ENCODE measurements at places on chromosomes 16 and 17.

- no peak for DNase-seq
Observed at GRCh38 chr17:65953316-65954147, 238.4 kb downstream of the CEP112 start.

GRCh38 chr17:45139533-45139920 is 4.0 kb downstream of the ACBD4 start:
- no peak for DNase-seq

DNA sequence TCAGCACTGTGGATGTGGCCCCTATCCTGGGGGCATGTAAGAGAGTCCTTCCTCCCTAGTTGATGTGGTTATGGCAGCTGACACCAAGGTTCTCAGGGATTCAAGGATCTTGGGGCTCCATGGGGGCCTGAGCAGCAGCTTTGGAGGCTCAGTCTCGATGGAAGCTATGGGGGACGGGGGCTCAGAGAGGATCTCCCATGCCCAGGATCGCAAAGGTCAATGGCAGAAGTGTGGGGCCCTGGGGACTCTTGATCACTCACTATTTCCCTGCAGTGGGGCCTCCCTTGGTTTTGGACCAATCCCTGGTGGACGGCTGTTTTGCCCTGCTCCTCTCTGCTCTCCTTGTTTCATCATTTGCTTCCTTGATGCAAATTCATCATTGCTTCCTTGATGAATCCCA is 885.9 kb downstream of the CDH8 start:
- no peak for DNase-seq

DNA sequence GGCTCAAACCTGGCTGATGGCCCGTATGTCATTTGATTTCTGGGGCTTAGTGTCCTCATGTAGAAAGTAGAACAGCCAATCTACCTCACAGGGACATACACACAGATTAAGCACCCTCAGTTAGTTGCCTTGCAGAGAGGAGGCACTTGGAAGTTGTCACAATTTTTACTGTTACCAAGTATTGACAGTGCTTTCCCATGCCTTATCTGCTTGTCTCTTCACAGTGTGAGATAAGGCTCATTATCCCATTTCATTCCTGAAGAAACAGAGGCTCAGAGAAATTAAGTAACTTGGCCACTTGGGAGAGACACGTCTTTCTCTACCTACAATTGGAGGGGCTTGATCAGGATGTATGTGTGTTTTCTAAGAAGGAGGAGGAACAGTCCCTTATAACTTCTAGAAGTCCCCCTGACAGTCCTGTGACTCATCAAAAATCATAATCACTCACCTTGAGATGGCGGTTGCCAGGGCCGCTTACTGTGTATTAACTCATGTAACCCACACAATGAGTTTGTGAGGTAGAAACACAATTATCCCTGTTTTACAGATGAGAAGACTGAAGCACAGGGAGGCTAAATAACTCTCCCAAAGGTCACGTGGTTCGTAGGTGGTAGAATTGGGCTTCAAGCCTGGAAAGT is 56.9 kb upstream of the LHX1 start:
- no peak for DNase-seq

GRCh38 chr16:4257646-4258556 is 14.9 kb downstream of the TFAP4 start:
- DNase-seq = no peak

- DNase-seq = no peak
Observed at GRCh38 chr16:35425270-35425669, 1965.9 kb downstream of the TP53TG3F start.

- DNase-seq = no peak
Observed at GRCh38 chr17:2777242-2777867, 18.9 kb upstream of the RAP1GAP2 start.

DNA sequence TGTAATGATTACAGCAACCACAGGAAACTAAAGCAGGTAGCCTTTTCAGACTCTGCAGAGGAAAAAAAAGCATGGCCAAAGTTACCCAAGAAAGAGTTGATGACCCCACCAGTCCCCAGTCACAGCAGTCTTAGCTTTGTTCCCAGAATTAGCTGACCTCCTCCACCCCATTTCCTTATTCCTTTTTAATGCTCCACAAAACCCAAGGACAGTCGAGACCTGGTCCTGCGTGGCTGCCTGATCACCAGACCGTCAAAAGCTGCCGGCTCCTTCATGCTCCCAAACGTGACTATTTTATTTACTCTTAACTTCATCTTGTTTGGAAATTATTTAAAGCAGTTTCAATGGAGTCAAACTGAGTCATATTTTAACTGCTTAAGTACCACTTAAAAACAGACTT is 28.7 kb upstream of the MED9 start:
- no peak for DNase-seq

GRCh38 chr17:51120357-51120738 is 320 bp downstream of the SPAG9 start:
- no peak for DNase-seq

DNA sequence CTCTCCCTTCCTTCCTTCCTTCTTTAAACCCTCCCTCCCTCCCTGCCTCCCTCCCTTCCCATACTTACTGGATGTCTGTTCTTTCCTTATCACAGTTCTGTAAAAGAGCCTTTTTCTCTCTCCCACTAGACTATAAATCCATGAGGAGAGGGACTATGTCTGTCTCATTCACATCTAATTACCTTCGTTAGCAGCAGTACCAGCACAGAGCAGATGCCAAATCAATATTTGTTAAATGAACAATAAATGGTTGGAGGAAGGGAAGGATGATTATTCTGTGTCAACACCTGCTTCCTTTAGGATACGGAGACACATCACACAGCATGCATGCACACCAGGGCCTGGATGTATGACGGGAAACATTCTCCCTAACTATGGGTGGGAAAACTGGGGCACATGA is 94.2 kb downstream of the DNAH3 start:
- no peak for DNase-seq

GRCh38 chr16:62665269-62665668 is 629.0 kb upstream of the CDH8 start:
- DNase-seq = no peak

GRCh38 chr17:3666516-3666915 is 1.9 kb downstream of the TAX1BP3 start:
- no peak for DNase-seq

DNA sequence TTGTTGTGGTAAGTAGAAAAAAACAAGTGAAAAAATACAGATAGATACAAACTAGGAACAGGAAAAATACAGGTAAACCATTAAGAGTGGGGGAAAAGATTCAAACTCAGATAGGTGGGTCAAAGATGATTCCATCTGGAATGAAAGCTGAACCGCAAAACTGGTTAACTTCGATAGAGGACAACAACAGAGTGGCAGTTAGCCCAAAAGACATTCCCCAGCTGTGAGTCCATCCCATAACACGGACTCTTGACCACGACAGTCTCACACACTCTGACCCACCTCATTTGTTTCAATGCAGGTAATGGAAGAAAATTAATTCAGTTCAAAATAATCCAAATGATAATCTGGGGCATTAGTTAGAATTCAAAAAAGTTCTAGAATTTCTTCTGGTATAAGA is 13.5 kb downstream of the ELAC2 start:
- no peak for DNase-seq

DNA sequence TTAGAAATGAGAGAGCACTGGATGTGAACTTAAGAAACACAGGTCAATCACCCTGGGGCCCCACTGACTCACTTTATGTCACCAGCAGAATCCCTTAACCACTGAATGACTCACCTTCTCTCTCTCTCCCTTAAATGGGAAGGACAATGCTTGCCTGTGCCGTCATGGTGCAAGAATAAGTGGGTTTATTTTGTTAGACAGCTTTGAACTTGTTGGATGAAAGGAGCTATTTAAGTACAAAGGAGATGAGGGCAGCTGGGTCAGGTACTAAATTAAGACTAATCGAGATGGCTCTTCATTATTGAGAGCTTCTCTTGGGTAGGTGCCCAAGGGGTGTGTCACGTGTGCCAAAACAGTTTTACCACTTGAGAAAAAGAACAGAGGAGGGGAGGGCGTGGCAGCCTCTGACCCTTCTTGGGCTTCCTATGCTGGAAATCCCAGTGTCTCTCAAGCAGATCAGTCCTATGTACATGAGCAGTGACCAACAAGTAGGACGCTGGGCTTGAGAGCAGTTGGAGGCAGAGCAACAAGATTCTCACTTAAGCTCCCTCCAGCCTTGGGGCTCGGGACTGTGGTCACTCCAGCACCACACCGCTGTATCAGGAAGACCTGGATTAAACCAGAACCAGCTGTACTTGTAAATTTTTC is 6.7 kb upstream of the KRT31 start:
- DNase-seq = no peak
